ENCODE measurements at places on chromosomes 11 and 22.

GRCh38 chr22:45429981-45430775 is 16.7 kb downstream of the RIBC2 start:
- no peak for DNase-seq

- DNase-seq, result peak; percentile 82
Observed at GRCh38 chr11:78138291-78138690, 1.1 kb downstream of the ALG8 start.

GRCh38 chr11:88435415-88435814 is 97.9 kb upstream of the CTSC start:
- DNase-seq, result no peak

- DNase-seq, result no peak
Observed at GRCh38 chr11:22162756-22163155, 30.1 kb upstream of the ANO5 start.

GRCh38 chr22:27130906-27131305 is 473.5 kb downstream of the MIAT start:
- DNase-seq, result no peak

DNA sequence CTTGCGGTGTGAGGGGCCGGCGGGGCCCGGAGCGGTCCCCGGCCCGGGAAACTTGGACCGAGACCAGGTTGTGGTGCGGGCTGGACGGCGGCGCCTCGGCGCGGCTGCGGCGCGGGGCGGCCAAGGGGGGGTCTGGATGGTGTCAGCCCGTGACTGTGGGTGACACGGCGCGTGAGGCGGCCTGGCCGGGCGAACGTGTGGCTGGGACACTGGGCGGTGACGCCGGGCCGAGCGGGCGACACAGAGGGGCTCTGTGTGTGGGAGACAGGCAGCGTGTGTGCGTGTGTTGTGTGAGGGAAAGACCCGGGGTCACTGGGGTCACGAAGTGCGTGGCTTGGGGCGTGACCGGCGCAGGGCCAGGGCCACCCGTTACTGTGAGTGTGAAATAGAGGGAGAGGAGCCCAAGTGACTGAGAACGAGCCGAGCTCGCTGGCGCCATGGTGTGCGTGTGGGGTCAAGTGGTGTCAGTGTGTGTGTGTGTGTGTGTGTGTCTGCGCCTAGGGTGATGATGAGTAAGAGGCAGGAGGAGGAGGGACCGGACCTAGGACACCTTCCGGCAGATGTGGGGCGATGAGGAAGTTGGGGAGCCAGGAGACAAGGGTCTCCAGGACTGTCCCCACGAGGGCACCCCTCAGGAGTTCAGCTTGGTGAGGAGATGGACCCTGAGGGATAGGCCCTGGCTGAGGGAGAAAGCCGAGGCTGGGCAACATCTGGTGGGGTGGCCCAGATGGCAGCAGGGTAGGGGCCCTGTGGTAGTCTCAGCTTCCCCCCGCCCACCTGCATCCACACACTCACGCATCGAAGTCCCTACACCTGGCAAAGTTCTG is 817 bp downstream of the RELT start:
- DNase-seq, result peak; percentile 90
